ENCODE measurements at places on chromosomes 7 and 10.

DNA sequence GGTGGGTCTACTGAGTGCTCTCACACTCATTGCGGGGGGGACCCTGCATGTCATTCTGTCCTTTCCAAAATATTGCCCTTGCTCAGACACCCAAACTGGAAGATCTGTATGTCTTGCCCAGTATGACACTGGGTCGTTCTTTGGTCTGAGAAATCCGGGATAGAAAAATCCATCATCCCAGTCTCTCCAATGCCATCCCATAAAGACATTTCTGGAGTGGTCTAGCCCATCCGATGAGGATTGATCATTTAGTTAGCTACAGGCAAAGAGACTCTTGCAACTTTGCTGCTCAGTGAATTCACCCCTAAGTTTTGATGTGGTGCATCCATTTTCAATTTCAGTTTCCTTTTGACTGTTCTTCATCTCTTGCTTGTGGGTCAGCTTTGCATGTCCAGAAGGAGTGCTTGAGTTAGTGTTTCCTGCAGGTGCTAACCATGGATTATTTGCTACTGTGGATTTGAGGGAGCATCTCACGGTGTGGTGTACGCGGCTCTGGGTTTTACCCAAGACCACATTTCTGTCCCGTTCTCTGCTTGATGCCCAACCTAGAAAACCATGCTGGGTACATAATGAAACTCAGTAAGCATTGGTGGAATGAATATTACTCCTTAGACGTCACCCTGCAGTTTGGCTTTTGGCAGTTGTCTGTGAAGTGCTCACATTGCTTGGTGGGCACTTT, 247.0 kb upstream of the MKI67 start:
- DNase-seq, result no peak

GRCh38 chr7:130069179-130069977, 956 bp upstream of the KLHDC10 start:
- DNase-seq, result no peak

GRCh38 chr7:46169384-46169755, 248.3 kb upstream of the IGFBP3 start:
- DNase-seq, result no peak

DNA sequence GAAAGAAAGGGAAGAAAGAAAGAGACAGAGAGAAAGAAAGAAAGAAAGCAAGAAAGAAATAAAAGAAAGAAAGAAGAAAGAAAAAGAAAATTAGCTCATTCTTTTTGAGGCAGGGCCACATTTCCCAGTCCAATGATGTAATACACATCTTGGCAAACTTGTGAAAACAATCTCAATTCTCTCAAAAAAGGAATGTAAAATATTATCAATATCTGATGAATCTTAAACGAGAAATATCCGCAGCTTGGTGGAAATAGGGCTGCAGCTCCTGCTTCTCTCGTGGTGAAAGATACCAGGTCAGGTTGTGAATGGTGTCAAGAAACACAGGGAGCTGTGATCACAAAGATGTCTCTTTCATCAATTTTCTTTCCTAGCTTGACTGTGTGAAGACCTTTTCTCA, 739.6 kb upstream of the NRP1 start:
- no peak for DNase-seq

GRCh38 chr10:14751921-14752320, 22.8 kb downstream of the FAM107B start:
- DNase-seq, result no peak

DNA sequence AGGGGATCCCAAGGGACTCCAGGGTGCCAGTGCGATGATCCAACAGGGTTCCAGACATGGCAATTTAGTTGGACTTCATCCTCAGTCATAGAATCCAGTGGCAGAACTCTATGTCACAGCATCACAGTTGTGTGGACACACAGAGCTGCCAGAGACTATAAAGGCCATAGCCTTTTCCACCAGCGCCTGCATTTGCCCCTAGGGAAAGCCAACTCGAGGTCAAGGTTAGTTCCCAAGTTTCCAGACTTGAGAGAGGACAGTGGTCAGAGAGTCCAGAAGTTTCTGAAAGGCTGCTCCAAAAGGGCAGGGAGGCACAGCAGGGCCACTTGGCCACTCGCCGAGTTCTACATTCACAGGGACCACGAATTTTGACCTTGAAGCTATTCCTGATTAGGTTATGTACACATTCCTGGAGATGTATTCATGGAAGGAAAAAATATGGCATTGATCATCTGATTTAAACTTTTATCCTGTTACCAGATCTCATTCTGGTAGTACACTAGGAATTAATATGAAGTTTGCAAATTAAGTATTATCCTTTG, 170.1 kb downstream of the KCNMA1 start:
- DNase-seq, result no peak

GRCh38 chr7:14195871-14196270, 206.4 kb upstream of the ETV1 start:
- DNase-seq, result no peak

GRCh38 chr7:100685049-100685605, 8.9 kb downstream of the GIGYF1 start:
- DNase-seq, result no peak

- no peak for DNase-seq
Measured at GRCh38 chr10:3593611-3594010, 191.4 kb downstream of the KLF6 start.

- DNase-seq, result no peak
Measured at GRCh38 chr10:80579849-80580637, 42.3 kb downstream of the SH2D4B start.

GRCh38 chr7:979886-980571, 3.0 kb upstream of the CYP2W1 start:
- DNase-seq, result no peak

DNA sequence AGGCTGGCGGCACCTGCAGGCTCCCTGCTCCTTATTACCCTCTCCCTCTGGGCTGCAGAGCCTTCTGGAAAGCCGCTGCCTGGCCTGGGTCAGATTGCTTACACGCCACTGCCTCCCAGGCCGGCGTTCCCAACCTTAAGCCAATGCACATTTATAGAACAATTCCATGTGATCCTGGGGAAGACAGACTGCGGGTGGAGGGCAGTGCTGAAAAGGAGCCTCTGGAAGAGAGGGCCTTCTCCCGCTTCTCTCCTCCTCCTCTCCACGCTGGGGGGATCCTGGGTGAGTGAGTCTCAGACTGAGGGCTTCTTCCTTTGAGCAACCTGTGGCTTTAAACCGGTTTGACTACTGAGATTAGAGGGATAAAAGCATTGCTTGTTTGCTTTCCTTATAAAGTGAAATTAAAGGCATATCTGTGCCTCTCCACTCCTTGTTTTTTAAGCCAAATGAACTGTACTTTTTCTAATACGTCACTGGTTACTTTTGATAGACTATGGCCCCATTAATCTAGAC, 5.5 kb downstream of the TACC2 start:
- DNase-seq, result no peak

DNA sequence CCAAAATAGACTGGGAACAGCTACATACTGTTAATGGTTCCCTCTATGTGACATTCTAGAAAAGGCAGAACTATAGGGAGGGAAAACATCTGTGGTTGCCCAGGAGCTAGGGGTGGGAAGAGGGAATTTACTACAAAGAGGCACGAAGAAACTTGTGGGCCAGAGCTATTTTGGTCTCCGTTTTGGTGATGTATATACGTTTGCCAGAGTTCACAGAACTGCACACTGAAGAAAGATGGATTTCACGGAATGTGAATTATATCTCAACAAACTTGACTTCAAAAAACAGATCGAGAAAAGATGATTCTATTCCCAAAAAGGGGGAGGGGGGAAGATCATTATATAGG, 386 bp upstream of the AS3MT start:
- no peak for DNase-seq

GRCh38 chr7:23721456-23721855, 11.4 kb downstream of the STK31 start:
- DNase-seq, result no peak

- DNase-seq, result no peak
Measured at GRCh38 chr7:55245271-55245723, 119.8 kb upstream of the LANCL2 start.

- no peak for DNase-seq
Measured at GRCh38 chr7:28065308-28065707, 115.3 kb downstream of the JAZF1 start.

- no peak for DNase-seq
Measured at GRCh38 chr7:120055300-120055699, 217.7 kb upstream of the KCND2 start.

DNA sequence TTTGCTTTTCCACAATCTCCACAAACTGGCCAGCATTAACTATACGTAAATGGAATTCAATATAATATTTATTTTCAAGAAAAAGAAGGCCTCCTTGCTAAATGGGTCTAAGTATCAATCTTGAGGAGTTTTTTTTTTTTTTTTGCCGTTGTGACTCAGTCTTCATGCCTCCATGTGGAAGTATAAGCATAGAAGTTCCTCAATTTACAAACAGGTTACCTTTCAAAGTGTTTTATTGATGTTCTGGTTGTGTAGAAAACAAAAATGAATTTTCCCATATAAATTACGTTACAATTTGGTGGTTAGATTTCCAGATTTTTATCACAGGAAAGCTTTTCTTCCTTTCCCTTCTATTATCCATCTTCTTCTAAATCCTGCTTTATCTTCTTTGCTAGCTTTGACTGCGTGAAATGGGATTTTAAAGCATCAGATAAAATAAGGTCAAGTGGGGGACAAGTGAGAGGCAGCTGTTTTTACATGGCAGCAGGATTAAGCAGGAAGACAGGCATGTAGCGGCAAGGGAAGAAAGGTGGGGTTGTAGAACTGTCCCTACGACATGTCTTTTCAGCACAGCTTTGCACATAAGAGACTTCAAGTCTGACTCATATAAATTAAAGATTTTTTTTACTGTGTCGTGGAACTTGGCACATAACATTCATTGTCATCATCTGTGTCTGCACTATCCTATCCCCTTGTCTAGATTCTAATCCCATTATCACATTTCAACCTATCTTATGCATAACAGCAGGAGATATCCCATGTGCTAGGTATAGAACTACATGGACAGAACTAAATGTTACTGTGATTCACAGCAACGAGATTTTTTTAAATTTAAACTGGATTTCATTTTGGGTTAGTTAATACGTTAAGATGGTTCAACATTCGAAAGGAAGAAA, 135.3 kb upstream of the FAM3C start:
- DNase-seq, result no peak

DNA sequence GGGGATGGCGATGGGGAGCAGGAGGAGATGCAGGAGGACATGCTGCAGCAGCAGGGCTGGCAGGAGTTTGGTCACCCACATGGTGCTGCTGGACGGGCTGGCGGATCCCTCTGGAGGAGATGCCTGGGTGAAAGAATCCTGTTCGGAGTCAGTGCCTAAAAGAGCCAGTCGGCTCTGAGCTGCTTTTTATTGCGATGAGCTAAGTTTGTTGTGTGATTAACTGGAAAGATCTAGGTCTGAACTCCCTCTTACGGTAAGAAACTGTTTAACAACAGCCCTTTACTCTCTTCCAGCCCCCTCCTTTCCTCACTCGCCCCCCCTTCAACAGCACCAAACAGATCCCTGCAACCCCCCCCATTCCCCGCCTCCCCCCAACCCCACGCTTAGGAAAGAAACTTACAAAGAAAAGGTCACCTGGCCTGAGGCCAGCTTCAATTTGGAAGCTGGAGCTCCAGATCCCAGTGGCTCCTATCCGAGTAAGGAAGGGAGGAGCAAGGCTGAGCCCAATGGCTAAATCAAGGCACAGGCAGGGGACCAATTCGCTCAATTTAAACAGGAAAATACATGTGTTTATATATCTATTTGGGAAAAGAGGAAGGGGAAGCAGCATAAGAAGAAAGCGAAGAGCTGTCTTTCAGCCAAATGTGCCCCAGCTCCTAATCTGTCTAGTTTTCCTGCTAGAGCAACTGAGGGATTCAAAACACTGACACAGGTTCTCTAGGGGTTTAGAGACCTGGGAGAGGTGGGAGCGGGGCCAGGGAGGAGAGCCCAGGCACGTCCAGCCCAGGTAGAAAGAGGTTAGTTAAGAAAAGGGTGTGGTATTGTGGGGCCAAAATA, at the start of gene HGF:
HGF (minus strand) TSS at position 157 of the 837 bp plus-strand sequence; CDS start at position 81, 76 bp downstream.
- DNase-seq, result no peak

GRCh38 chr7:30562909-30563308, 31.8 kb upstream of the GARS1 start:
- DNase-seq, result no peak

DNA sequence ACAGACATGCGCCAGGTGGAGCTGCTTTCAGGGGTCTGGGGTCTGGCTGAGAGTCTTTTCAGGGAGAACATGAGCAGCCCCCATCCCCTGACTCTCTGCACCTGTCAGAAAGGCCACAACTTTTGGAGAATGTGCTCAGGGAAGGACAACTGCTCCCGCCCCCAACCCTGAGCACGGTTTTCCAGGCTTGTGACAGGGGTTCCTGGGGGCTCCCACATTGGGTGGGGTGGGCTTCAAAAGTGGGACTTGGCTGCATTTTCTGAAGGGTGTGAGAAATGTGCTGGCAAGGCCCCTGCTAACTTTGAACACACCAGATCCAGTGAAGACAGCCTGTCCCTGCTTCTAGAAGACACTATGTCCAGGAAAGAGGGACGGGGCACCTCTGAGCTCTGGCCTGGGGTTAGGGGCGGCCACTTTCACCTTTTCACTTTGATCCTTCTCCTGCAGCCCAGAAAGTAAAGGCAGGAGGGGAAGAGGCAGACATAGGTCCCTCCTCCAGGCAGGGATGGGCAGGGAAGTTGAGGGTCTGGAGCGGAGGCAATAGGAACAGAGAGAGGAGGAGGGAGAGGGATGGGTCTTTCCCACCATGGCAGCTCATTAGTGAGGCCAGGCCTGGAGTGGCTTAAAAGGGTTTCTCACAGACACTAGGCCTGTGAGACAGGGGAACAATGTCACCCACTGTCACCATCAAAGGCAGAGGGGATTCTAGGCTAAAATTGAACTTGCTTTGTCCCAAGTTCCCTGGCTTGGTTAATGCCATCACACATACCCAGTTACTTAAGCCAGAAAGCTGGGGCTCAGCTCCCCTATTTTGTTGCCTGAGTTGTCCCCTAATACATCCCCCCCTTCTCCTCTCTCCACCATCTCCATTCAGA, 1.5 kb downstream of the KCP start:
- DNase-seq, result no peak

DNA sequence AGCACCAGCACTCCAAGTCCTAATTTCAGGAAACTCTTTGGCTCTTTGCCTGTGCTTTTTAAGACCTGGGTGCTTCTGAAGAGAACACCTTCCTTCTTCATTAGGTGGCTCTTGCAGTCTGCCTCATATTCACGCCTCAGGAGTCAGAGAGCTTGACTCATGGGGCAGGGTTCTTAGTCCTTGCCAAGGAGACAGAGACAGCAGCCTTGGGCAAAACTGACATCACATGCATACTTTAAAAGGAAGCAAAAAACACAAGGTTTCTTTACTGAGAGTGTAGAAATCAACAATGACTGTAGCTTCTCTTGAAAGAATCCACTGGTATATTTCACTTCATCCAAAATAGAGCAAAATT, 780.6 kb downstream of the INHBA start:
- DNase-seq, result no peak

DNA sequence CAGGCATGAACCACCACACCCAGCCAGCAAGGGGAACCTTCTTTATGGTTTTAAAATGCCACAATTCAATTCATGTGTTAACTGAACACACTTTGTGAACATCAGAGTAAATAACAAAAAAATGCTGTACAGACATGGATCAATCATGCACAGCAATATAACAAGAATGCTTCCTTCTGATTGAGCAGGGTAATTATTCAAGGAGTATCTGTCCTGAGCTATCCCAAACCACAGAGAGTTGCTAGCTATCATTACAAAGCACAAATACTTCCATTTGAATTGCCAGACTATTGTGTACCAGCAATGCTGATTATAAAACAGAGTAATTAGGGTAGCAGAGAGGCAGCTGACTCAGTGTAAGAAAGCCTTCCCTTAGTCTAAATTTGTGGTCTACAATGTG, 11.3 kb upstream of the RHOBTB1 start:
- DNase-seq, result no peak
